Stimulated activated CD8-positive, alpha-beta memory T cell treated with anti-CD3 and anti-CD28 coated beads, Interleukin-2, amount 100 ng/mL, for 1 hour (primary cell): ENCODE measurements at places on chromosomes 3 and 15.

- DNase-seq: no peak
Measured at GRCh38 chr15:52683580-52683979, 4.4 kb upstream of the ATOSA start.

GRCh38 chr3:61664105-61664482 lies 102.7 kb downstream of the PTPRG start:
- DNase-seq: no peak

DNA sequence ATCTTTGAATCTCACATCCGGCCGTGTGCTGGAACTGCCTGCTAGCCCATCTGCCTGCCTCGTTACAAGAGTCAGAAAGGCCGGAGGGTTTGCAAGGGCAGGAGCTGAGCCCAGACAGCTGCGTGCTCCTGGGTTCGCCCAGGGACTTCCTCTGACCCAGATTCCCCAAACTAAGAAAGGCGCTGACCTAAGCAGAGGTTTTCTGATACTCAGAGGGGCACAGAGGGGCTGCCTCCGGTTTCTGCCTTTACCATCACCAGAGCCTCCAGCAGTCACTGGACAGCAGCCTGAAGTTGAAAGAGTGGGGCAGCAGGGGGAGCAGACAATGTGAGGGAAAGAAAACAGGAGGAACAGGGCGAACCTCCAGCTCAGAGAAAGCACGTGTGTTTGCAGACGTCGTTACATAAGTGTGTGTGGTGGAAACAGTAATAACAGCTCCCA lies 33.4 kb upstream of the RAD18 start:
- no peak for DNase-seq

DNA sequence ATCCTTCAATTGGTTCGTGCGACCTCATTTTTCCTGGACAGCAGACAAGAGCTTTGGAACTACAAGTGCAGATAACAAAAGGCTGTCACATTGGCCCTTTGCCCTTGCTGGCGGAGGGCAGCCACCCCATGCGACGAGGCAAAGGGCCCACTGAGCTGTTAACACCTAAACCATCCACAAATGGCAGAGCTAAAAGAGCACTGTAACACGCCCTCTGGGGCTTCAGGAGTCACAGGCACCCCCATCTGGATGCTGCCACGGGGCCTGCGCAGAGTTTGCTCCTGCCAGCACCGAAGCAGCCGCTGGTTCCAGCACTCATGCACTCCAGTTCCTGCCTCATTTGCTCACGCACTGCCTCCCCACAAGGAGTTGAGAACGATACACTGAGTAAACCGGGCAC lies 524.9 kb downstream of the ZNF385D start:
- DNase-seq: no peak

DNA sequence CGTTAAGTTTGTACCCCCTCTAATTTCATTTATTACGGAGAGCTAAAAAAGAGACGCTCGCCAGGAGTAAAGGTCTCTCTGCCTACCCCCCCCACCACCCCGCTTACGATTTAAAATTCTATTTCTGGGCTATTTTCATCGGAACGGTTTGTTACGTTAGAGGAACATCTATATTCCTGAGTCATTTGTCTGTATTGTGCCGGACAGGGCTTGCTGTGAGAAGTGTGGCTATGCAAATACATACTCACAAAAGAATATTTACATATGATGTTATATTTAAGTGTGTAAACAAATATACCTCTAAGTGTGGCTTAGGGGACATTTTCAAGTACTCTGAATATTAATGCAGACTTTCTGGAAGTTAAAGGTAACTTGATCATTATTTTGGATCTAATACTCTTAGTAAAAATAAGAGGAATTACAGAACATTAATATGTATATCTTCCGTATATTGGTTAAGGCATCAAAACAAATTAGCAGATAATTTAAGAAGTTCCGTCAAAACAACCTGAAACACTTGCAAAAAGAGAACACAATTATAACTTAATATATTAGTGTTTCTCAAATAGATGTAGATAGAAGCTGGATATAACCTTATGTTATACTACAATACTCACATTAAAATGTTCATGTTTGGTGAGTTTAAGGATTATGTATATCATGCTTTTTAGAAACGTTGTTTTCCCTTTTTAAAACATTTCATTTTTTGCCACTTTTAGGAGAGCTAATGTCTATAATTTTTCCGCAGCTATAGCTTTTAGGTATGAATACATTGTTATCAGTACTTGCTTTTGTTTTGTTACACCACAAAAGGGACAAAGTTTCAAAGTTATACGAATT lies 1.6 kb upstream of the SHOX2 start:
- DNase-seq: no peak

DNA sequence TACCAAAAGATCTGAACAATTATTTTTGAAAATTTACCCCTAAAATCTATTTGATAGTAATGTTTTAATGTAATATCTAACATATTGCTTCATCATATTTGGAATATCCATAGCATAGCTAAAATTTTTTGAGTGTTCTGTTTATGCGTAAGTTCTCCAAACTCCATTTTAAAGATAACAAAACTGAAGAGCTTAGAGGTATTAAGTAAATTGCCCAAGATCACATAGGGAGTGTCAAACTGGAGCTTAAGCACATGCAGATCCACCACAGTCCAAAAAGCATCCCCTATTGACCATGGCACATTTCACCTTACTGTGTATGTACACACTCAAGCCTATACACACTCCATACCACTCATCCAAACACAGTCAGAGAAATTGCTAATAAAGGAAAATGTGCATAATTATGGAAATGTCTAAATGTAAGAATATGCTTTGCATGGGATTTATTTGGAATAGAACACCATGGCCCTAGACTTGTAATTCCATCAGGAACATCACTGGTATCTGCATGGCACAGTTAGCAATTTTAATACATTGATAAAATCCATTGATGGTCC lies 85.2 kb upstream of the TGFBR2 start:
- no peak for DNase-seq

- DNase-seq: no peak
Measured at GRCh38 chr3:923161-923910, 169.5 kb upstream of the CNTN6 start.

- DNase-seq: no peak
Measured at GRCh38 chr3:149373235-149374125, 4.0 kb downstream of the TM4SF1 start.

DNA sequence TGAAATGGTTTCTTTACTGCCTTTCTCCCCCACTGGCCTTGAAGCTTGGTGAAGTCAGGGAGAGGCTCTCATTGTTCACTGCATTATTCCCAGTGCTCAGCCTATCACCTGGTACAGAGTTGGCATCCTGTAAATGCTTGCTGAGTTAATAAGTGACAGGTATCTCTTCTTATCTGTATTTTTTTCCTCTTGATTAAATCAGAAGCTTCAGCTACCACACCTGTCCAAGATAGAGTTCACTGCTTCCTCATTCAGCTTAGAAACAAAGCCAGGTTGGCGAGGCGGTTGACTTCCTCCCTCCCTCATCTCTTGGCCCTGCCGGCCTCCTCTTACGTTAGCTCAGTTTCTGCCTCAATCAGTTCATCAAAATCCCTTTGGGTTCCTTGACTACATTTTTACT lies 142.8 kb downstream of the LIPC start:
- DNase-seq: no peak

GRCh38 chr3:67349551-67350174 lies 304.7 kb downstream of the SUCLG2 start:
- no peak for DNase-seq

GRCh38 chr3:20747741-20748140 lies 561.7 kb upstream of the SGO1 start:
- no peak for DNase-seq

GRCh38 chr15:34802371-34802770 lies 7.0 kb upstream of the ACTC1 start:
- DNase-seq: no peak

DNA sequence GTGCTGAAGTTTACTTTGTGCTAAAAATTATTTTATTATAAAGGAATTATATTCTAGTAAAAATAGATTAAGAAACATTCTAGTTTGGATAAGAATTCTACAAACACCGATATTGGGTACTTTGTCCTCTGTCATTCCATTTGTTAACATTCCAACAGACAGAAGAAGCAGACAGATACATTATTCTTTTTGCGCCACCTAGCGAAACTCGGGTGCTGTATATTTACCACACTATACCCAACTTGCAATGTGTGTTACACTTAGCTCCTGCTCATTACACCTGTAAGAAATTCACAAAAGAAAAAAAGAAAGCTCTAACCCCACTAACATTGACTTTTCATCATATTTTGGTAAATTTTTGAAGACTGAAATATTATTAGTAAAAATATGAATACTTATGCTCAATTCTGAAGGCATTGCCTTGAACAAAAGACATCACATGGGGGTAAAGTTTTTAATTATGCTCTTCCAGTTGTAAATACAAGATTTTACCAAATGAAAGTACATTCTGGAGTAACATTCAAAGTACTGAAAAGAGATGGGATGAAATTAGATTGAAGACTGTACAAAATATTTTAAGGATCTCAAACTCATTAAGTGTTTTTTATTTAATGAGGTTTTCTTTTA lies 136.5 kb upstream of the MLF1 start:
- no peak for DNase-seq

- DNase-seq: no peak
Measured at GRCh38 chr3:126914226-126914625, 68.7 kb upstream of the PLXNA1 start.

- no peak for DNase-seq
Measured at GRCh38 chr15:62607643-62608042, 434.9 kb upstream of the TPM1 start.

- DNase-seq: no peak
Measured at GRCh38 chr15:39625451-39625850, 44.6 kb downstream of the THBS1 start.

GRCh38 chr15:34292621-34293020 lies 45.0 kb downstream of the SLC12A6 start:
- no peak for DNase-seq

DNA sequence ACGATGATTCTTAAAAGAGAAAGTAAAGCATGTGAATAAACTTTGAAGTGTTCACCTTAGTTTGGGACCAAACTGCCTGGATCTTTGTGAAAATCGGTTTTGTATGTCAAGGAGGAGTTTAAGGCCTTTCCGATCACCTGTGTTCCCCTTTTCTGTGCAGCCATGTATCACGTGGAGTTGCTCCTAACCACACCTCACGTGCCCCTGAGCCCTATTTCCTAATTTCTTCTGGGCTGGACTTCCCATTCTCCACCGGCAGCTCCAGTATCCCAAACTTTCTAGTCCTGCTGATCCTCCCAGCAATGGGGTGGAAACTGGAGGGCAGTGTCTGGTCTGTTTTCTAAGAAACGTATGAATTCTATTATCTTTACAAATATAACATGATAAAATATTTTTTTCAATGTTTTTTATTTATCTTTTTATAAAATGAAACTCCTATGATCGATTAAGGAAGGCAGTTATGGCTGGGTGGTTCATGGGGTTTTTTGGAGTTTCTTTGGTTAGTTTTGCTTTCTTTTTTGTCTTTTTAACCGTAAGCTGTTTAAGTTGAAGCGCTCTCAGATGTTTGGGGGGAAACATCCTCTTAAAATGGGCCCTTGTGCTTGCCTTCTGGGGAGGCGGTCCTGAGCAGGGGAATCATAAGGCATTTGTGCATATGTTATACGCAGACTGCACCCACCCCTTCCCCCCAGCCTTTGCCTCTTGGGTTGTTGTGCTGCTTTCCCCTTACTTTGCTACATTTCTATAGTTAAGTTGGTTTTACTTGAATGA lies 43.6 kb upstream of the WWTR1 start:
- no peak for DNase-seq
